Activated CD4-positive, alpha-beta T cell treated with anti-CD3 and anti-CD28 coated beads for 48 hours (primary cell): ENCODE measurements at places on chromosomes 16 and 17.
A peak's percentile ranks its signal among the peaks of the same experiment; 100 is the strongest.

DNA sequence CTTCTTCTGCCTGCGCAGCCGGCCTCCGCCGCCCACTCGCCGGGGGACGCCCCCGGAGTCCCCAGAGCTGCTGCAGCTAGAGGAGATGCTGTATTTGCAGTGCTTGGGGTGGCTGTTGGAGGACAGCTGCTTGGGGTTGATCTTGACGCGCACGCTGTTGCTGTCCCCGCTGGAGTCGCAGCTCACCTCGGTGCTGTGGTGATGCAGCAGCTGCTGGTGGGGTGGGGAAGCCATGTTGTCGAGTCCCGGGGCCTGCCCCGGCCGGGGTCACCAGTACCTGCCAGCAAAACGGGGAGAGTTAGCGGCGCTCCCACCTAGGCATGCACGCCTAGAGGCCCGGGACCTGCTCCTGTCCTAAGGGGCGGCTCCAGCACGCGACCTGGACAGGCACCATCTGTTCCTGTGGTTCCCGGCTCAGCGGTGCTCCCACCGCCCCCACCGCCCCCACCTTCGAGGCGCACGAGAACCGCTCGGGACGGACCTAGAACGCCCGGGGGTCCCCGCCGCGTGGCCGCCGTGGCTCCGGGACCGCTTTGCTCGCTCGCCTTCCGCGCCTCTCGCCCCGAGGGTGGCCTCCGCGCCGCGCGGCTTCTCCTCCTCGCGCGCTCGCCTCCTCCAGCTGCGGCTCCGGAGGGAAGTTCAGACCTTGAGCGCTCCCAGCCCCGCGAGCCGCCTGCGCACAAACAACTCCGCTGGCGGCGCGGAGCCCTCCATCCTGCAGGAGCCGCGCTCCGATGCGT lies 863 bp downstream of the ADCY9 start:
- peak; percentile 65 for DNase-seq

- no peak for DNase-seq
Measured at GRCh38 chr16:10428433-10429168, 42.7 kb downstream of the ATF7IP2 start.

DNA sequence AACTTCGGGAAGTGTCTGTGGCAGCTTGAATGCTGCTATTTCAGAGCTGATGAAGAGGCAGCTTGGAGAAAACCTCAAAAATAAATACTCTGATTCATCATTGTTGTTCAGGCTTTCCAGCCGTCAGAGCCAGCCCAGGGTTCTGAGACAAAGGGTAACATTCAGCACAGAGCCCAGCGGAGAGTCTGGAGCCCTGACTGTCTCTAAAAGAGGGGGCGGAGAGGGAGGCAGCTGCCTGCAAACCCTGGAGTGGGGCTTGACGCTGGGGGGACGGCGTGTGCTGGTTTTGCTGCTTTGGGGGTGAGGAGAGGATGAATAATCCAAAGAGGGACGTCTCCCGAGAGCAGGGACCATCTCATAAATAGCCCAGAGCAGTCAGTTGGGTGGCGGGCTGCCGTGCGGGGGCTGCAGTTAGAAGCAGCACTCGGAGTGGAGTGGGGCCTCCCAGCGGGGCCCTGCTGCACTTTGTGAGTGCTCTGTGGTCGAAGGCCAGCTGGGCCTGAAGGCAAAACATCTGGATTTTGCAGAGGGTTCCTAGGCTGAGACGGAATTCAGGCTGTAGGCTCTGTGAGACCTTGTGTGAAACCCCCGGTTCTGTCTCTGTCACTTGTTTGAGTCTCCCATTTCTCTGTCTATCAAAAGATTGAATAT lies 237.8 kb downstream of the PRKCA start:
- no peak for DNase-seq

DNA sequence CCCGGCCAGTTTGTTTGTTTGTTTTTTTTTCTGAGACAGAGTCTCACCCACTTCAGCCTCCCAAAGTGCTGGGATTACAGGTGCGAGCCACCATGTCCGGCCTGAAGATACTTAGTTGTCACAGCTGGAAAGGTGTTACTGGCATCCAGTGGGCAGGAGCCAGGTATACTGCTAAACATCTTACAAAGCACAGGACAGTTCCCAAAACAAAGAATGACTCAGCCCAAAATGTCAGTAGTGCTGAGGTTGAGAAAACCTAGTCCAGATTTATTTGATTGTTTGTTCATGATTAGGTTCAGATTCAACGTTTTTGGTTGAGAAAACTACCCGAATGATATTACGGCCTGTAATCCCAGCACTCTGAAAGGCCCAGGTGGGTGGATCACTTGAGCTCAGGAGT lies 18.6 kb upstream of the RABEP1 start:
- no peak for DNase-seq

GRCh38 chr17:57631871-57632270 lies 113.2 kb downstream of the CCDC182 start:
- DNase-seq: no peak

GRCh38 chr17:8133941-8134340 lies 10.0 kb upstream of the HES7 start:
- no peak for DNase-seq

- no peak for DNase-seq
Measured at GRCh38 chr16:78720416-78720815, 621.0 kb downstream of the WWOX start.

DNA sequence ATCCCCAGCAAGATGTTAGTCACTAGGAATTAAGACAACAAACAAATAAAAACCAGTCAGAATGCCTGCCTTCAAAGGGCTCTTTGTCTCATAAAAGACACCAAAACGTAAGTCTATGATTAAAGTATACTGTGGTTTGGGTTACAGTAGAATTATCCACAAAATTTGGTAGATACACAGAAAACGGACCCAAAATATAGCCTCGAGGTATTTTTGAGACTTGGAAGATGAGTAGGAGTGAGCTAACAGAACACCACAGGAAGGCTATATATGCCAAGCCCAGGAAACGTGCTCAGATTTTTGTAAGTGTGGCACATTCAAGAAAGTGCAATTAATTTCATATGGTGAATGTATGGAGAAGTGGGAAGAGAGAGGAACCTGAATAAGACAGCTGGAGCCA lies 831.4 kb downstream of the CDH11 start:
- DNase-seq: no peak

DNA sequence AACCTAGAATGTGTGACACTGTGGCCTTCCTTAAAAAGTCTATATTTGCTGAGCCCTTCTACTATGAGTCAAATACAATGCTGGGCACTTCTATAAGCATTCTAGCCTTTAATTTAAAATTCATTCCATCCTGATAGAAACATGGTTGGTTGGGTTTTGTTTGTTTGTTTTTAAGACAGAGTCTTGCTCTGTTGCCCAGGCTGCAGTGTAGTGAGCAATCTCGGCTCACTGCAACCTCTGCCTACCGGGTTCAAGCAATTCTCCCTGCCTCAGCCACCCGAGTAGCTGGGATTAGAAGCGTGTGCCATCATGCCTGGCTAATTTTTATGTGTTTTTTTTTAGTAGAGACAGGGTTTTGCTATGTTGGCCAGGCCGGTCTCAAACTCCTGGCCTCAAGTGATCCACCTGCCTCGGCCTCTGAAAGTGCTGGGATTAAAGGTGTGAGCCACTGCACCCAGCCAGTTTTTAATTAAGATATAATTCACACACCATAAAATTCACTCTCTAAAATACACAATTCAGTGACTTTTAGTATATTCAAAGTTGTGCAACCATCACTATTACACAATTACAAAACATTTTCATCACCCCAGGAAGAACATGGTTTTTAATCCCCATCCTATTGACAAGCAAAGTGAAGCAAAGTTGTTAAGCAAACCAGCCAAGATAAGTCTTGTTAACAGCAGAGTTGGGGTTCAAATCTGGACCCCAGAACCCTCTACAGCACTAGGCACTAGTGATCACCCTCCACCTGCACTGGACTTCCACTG lies 42.8 kb downstream of the CMTM4 start:
- DNase-seq: no peak

- peak; percentile 99 for DNase-seq
Measured at GRCh38 chr17:17280613-17281549, at the start of gene COPS3. Gene COPS3, minus strand, starts transcription at chr17:17281246. Its CDS starts 60 bp downstream, at chr17:17281186.

- DNase-seq: no peak
Measured at GRCh38 chr17:49013311-49014213, 16.4 kb downstream of the IGF2BP1 start.

- no peak for DNase-seq
Measured at GRCh38 chr16:84397090-84397489, 28.8 kb downstream of the ATP2C2 start.

DNA sequence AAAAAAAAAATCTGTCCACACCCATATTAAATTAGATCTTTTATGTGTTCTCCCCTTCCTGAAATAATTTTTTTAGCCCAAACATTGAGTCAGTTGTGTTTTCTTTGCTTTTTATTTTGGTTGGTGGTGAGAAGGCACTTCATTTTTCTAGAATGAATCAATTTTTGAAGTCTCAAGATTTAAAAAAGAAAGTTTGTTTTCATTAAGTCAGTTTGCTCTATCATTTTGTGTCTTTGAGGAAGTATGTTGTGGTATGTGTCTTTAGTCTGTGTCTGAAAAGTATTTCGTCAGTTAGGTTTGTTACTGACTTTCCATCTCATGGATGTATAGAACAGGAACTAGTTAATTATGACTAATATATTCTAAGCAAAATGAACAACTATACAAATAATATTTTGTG lies 3.8 kb downstream of the IGF2BP1 start:
- no peak for DNase-seq

GRCh38 chr16:50103764-50104163 lies 38.0 kb downstream of the HEATR3 start:
- no peak for DNase-seq

- DNase-seq: peak; percentile 23
Measured at GRCh38 chr17:68381076-68381900, 76.0 kb downstream of the WIPI1 start.

DNA sequence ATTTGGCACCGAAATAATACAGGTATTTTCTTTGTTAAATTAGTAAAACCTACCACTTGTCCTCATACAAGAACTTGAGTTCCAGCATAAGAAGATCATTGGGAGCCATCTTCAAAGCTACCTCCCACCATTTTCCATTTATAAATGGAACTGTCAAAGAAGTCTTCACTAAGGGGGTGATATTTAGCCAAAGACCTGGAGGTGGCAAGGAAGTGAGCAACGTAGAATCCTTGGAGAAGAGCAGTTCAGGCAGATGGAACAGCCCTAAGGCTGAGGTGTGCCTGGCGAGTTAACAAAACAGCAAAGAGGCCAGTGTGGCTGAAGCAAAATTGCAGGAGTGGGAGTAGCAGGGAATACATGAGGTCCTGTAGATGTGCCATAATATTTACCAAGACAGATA lies 1.8 kb downstream of the KCNJ16 start:
- DNase-seq: no peak

DNA sequence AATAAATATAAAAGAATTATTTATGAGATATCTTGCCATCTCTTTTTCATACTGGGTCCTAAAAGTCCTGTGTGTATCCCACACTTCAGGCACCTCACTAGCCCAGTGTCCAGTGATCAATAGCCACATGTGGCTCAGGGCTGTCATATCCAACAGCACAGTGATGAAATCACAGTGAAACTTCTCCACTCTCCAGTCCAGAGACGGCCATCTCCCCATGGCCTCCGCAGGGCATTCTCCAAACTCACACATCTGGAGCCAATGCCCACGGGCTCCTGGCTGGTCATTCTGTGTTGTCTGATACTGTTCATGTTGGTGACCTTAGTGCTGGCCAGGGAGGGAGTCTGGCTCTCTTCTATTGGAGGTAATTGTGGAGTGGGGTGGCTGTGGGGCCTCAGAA lies 125.2 kb upstream of the SDK2 start:
- DNase-seq: no peak

DNA sequence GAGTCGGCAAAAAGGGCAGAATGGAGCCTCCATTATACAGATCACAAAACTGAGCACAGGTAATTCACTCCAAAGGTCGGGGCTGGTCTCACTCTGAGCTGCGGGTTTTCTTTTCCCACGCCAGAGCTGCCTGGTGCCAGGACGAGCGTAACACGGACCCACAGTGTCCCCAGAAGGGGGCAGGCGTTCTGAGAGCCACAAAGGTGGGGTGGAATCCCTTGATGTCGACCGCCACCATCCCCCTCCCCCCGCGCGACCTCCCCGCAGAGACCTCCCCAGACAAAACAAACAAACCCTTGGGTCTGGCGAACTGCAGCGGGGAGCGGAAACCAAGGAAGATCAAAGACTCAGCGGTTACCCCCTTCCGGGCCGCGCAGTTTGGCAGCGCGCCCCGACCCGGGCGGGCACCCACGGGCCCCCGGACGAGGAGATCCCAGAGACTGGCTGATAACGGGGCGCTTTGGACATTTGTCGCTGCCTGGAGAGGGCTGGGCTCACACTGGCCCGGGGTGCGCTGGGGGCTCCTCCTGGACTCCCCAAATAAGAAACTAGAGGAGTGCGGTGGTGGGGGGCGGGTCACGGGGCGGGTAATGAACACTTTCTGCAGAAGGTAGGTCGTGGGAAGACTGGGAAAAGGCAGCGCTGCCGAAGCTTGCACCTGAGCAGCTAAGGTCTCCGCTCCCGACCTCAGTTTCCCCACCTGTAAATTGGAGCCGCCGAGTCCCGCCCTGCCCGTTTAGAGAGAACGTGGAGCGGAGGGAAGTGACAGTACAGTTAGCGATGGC lies 664 bp upstream of the NKD1 start:
- peak; percentile 61 for DNase-seq
